ENCODE measurements at places on chromosomes 3 and 15.

- DNase-seq, result no peak
Observed at GRCh38 chr3:171159024-171159821, 132.7 kb upstream of the SLC2A2 start.

GRCh38 chr3:70120357-70120966, 120.9 kb downstream of the SAMMSON start:
- DNase-seq, result peak; percentile 2

DNA sequence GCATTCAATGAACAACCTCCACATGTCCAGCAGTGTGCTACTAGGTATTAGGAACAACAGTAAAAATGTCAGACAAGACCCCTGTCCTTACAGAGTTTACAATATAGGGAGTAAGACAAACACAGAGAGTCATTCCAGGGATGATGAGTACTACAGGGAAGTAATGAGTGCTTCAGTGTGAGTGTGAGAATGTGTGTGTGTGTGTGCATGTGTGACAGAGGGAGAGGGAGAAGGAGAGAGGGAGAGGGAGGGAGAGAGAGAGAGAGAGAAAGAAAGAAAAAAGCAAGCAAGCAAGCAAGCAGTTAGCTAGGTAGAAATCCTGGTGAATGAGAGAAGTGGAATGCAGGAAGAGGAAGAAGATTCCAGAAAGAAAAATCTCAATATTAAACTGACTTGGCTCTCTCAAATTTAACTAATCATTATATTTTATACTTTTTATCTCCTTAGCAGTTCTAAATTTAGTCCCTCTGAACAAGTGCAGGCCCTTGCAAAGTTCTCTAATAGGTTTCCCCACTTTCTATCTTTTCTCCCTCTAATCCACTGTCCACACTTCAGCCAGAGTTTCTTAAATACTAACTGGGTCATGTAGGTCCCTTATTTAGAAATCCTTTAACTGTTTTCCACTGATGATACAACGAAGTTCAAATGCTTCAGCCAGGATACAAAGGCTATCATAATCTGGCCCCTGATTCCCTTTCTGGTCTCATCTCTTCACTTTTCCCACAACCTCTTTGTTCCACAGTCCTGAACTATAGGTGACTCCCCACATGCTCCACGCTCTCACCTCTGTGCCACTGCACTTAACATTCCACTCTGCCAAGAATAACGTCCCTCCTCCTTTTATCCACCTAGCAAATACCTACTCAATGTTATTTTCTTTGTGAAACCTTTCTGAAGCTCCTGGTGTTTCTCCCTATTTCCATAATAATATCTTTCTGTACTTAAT, 10.3 kb downstream of the DCBLD2 start:
- no peak for DNase-seq

- DNase-seq, result no peak
Observed at GRCh38 chr15:88835646-88836045, 32.4 kb downstream of the ACAN start.

DNA sequence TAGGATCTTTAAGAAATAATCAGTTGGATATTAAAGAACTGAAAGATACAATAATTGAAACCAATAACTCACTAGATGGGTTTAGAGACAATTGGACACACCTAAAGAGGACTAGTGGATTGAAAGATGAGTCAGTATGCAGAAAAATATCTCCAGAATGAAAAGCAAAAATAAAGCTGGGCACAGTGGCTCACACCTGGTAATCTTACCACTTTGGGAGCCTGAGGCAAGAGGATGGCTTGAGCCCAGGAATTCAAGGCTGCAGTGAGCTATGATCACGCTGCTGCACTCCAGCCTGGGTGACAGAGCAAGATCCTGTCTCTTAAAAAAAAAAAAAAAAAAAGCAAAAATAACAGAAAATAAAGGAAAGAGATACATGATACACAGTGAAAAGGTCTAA, 37.4 kb upstream of the CCDC174 start:
- no peak for DNase-seq

DNA sequence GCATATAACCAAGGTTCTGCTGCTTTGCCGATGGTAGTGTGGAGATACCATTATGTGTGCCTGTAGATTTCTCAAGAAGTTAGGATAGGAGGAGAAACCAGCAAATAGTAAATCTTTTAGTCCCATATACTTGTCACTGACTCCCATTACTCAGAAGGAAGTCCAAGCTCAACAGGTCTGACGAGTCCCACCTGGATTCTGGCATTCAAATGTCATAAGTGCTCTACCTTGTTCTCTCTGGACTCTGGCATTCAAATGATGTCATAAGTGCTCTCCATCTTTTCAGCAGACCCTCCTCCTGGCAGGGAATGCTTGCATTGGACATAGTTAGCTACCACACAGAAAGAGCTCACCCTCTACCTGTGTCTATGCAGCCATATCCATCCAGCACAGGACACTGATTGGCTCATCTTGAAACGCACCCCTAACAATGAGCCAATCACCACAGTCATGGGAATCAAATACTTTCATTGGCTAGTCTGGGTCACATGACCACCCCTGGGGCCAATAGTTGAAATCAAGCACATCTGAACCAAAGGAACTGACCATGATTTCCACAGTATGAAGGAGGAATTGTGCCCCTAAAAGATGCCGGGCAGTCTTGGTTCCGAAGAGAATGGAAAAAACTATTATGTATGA, 205.0 kb upstream of the ADAMTS9 start:
- DNase-seq, result no peak

DNA sequence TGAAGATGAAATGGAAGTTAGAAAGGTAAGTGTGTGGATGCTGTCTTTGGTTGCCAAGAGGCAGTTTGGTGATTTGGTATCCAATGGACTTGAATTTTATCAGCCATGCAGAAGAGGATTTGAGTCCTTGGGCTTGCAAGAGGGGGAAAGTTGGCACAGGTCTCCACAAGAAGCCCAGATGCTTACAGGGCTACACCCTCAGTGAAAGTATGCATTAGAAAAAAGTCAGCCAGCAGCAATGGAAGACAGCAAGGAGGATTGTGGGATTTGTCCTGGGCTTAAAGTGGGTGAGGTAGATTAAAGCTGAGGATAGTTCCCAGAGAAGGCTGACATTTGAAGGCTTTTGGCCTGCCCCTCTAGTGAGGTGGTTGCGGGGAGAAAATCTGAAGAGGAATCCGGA, 17.0 kb downstream of the ZNF660 start:
- DNase-seq, result no peak

DNA sequence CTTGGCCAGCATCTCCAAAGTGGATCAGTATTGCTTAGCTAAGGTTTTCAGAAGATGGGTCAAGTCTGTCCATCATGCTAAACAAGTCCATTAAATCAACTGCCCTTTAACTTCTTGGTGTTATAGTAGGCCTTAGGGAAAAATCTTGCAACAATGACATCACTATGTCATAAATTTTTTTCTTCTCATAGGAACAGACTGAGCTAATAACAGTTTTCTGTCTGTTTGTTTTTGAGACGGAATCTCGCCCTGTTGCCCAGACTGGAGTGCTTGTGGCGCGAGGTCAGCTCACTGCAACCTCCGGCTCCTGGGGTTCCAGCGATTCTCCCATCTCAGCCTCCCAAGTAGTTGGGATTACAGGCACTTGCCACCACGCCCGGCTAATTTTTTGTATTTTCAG, 94.2 kb downstream of the EFL1 start:
- no peak for DNase-seq

DNA sequence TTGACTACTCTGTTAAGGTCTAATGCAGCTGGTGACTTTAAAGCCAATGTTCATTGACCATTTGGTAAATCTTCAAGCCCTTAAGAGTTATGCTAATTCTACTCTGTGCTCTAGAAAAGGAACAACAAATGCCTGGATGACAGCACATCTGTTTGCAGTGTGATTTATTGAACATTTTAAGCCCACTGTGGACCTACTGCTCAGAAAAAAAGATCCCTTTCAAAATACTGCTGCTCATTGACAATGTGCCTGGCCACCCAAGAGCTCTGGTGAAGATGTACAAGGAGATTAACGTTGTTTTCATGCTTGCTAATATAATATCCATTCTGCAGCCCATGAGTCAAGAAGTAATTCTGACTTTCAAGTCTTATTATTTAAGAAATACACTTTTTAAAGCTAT, 110.8 kb downstream of the TBC1D5 start:
- DNase-seq, result no peak

DNA sequence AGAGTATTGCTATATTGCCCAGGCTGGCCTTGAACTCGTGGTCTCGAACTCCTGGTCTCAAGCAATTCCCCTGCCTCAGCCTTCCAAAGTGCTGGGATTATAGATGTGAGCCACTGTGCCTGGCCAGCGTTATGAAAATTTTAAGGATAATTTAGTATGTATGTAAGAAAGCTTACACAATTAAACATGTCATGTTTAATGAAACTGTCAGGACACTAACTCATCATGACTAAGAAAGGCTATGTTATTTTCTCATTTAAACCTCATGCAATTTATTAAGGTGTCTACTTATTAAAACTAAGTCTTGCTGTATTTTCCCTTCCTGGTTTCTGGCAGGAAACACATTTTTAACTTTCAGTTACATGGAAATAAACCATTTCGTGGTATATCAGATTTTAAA, 106.8 kb upstream of the ATP10A start:
- DNase-seq, result no peak

- no peak for DNase-seq
Observed at GRCh38 chr3:110174908-110175307, 837.6 kb upstream of the DPPA4 start.

DNA sequence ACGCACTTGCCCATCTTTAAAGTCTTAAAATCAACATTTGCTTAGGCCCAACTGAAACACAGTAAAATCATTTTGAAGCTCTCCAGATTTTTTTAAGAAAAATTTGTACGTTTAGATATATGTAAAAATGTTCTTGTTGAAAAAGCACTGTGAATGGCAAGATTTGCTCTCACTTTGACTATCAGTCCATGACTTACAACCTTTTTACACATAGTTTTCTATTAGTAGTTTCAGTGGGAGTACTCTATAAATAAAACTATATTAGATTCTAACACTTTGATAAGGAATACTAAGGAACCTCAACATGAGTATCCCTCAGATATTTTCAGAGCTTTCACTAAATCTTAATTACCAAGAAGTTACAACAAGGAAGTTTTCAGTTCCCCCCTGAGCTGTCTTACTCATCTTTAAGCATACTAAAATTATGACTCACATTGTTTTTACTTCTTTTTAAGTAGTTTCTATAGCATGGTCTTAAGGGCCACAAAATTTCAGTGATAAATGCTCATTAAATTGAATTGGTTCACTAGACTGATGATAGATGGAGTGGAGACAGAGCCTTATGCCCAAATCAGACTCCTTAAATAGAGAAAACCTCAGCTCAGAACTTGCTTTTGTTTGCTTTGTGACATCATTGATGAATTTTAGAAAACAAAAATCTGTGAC, 31.6 kb upstream of the RAP2B start:
- DNase-seq, result no peak

DNA sequence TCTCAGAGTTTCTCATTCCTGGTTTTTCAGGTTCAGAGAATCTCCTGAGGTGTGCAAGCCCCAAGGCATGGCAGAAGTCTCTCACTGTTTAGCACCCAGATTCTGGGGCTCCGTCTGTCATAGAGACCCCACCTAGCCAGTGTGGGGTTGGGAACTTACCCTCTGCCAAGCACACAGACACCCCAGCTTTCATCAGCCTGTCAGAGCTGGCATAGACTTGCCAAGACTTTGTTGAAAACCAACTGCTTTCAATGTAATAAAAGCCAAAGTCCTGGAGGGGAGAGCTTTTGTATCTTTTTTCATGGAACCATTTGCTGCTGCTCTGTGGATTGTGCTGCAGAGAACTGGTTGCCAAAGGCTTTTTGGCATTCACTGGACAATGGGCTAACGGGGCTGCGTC, 341.4 kb upstream of the TRIM42 start:
- no peak for DNase-seq

- DNase-seq, result no peak
Observed at GRCh38 chr15:82946155-82946701, 6.3 kb downstream of the HOMER2 start.

Data from stimulated activated CD8-positive, alpha-beta memory T cell treated with anti-CD3 and anti-CD28 coated beads, Interleukin-7, amount 100 ng/mL, for 1 hour (primary cell).